ENCODE measurements at places on chromosomes 1 and 21.

DNA sequence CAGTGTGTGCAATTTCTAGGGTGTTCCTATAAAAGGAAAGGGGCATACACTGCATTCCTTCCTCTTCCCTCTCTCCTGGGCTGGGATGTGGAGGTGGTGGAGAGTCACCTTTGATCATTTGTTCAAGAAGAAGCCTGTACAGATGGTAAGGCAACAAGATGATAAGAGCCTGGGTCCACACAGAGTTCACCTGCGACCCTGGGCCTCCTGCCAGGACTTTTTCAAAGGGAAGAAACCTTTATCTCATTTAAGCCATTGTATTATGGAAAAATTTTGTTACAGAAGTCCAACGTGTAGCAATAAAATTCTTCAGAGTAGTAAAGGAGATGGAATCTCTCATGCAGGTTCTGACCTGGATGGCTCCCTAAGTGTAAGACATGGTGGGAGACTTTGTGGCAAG lies 189.1 kb downstream of the MIS18A start:
- no peak for DNase-seq

DNA sequence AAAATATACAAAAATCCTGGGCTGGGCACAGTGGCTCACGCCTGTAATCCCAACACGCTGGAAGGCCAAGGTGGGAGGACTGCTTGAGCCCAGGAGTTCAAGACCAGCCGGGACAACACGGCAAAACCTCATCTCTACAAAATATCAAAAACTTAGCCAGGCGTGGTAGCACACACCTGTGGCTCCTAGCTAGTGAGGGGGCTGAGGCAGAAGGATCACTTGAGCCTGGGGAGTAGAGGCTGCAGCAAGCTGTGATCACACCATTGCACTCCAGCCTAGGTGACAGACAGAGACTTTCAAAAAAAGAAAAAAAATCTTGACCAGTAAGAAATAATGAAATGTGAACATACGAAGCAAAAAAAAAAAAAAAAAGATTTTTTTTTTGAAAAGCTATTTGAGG lies 52.1 kb downstream of the ARID4B start:
- DNase-seq: no peak

GRCh38 chr1:175198332-175198731 lies 5.8 kb upstream of the KIAA0040 start:
- no peak for DNase-seq

DNA sequence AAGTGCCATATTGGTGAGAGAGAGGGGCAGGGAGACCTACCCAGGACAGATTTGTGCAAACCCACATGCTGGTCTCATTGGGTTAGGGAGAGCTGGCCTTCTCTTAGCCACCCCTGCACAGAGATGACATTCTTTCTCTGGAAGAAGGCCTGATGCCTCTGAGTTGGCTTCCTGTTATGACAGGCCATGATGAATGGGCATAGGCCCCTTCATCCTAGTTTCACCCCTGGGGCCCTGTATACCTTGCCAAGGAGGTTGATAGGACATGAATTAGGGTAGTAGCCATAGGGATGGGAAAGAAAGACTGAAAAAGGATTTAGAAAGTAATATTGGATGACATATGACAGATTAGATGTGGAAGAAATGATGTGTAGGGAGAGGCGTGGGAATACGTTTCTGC lies 46.6 kb downstream of the TENT5C start:
- no peak for DNase-seq

DNA sequence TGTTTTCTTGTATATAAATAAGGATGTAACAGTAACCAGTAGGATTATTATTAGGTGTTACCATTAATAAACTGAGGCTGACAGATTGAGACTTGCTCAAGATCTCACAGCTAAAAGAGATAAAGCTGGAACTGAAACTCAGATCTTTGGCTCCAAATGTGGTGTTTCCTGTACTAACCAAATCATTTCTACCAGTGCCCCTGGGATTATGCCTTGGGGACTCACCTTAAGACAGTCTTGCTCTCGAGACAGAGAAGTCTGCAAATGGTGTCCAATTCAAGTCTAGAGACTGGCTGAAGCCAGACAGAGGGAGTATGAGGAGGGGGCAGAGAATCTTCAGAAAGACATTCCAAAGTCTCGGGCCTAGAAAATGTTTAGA lies 593 bp upstream of the CD53 start:
- no peak for DNase-seq

DNA sequence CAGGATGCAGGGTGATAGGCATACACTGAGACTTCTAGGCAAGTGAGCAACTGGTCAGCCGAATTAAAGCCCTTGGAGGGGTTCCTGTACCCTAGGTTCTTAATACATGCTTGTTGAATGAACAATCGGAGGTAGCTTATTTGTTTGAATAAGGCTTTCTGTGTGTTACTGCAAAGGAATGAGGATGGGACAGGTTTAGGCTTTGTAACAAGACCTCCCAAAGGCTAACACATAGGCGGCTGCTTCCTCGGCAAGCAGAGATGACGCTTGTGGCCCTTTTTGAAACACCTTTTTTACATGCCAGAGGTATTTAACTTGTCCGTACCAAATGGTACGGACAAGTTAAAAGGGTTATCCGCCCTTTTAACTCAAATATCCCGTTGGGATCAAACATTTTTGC lies 511.6 kb downstream of the KIF26B start:
- no peak for DNase-seq

DNA sequence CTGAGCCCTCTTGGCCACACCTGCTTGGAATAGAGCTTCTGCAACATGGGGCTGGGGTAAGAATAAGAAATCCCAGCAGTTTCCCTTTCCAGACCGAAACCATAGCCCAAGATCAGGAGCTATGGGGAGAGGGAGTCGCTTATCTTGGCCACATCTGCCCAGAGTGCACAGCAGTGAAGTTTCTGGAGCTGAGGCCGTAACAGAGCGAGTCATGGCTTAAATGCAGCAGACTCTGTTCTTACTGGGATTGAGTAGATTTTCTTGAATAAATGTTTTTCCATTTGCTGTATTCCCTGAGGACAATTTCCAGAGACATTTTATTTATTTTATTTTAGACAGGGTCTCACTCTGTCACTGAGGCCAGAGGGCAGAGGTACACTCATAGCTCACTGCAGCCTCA lies 33.5 kb downstream of the CFAP57 start:
- DNase-seq: no peak

GRCh38 chr1:154352581-154353459 lies 27.5 kb downstream of the ATP8B2 start:
- peak; percentile 39 for DNase-seq

DNA sequence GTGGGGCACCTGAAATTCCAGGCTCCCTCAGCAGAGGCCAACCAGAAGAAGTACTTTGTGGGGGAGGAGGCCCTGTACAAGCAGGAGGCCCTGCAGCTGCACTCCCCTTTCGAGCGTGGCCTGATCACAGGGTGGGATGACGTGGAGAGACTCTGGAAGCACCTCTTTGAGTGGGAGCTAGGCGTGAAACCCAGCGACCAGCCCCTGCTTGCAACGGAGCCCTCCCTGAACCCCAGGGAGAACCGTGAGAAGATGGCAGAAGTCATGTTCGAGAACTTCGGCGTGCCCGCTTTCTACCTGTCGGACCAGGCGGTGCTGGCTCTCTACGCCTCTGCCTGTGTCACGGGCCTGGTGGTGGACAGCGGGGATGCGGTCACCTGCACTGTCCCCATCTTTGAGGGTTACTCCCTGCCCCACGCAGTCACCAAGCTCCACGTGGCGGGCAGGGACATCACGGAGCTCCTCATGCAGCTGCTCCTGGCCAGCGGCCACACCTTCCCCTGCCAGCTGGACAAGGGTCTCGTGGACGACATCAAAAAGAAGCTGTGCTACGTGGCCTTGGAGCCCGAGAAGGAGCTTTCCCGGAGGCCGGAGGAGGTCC lies 634 bp downstream of the ACTRT2 start:
- no peak for DNase-seq

DNA sequence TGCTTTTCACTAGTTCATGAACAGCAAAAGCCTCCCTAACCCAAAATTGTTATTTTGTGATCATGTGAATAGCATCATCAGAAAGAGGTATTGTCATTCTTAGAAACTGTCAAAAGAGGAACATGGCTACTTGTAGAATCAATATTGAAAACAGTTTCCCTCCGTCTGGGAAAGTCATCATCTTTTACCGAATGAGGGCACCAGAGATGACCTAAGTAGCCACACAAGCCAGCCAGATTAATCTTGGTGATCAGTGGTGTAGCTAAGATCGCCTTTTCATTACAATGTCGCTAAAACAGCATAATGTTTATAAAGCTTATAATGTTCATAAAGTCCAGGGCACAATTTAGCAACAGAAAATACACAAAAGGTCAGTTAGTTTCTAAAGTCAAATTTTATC lies 136.1 kb downstream of the SIPA1L2 start:
- DNase-seq: no peak

DNA sequence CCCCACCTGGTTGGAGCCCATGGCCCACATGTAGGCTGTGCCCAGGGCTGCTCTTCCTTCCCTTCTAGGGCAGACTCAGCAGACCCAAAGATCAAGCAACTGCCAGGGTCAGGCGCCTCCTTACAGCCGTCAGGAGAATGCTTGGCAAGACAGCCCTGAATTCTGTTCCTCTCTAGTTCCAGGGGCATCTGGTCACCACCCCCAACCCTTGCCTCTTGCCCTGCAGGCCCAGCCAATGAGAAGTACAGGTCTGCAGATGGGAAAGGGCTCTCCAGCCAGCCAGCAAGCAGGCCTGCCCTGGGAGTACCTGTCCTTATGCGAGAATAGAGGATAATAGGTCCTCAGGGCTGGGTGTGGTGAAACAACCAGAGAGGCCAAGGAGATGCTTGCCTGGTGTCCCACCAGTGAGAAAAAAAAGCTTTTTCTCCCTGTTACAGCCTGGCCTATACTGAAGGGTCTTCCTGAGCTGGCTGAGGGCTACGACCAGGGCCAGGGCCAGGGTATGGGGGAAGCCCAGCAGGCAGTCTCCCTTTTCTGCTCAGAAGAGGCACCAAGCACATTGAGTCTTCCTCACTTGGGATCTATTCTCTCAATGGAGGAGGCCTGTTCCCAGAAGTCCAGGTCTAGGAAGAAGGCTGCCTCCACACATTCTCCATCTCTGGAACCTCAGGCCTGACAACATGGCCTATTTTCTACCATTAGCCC lies 31.4 kb downstream of the NAV1 start:
- DNase-seq: no peak
